Stimulated activated CD4-positive, alpha-beta T cell treated with anti-CD3 and anti-CD28 coated beads, Interleukin-4, amount 100 ng/mL, for 4 hours (primary cell): ENCODE measurements at places on chromosomes 4 and X.

DNA sequence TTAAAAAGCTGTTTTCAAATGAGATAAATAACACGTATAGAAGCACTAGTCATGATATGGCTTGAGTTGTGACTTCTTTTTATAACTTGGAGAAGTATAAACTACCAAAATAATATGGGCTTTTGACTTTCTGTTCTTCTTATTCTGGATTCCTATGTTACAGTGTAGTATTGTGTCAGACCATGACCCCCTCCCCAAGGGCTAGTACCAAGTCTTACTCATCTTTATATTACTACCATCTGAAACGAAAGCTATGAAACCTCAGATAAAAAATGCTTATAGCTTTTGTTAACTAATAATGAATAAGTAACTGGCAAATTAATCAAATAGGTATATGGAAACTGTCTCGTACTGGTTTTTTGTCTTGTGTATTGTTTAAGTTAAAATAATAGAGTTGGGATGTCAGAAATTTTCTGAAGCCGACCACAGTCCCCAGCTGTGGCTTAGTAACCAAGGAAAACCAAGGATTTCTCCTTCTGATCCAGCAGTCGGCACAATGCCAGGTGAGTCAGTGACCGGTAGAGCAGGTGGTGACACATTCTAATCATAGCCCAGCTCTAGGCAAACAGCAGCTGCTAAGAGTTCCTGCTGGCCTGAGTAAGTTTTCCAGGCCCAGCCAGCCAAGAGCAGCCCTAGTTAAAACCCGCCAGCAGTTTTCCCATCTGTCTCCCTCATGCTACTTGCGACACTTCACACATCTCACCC is 163.3 kb upstream of the PRDX4 start:
- DNase-seq: no peak

DNA sequence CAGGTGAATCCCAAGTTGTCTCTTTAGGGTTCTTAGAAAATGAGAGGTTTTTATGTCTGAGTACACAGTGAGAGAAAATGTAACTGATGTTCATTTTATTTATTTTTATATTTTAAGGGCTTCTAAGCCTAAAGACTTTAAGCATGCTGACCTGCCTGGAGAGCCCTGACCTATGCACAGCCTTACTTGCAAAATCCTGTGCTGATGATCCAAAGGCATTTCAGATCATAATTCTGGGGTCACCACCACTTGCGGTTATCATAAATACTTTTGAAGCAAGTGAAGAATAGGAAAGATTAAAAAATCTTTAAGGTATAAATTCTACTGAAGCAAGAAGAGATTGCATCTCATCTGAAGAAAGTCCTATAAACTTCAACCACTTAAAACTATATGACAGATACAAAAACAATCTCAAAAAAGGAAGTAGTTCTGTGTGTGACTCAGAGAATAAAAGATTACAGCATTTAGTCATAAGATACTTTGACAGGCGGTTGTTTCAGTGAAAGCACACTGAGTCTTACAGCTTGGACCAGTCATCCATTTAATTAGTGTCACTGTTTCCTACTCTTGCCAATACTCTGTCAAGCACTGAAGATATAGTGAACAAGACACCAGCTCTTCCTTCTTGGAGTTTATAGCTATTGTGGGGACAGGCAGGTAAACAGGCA is 245.2 kb upstream of the DIPK2B start:
- DNase-seq: no peak

DNA sequence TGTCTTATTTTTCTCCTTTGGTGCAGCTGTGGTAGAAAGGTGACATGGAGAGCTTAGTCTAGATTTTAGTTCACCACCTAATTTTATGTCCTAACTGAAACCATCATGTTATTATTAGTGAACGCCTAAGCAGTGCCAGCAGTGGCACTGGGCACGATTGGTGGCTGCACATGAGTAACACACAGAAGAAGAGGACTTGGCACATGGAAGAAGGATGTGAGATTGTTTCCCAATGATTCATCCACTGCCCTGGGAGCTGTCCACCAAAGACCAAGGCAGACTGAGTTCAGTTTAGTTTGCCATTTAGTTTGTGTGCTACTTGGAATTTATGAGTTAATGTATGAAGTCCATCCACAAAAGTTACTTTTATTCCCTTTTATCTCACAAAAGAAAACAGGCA is 68.1 kb upstream of the NAP1L5 start:
- no peak for DNase-seq

- no peak for DNase-seq
Observed at GRCh38 chr4:48967631-48968030, 18.4 kb upstream of the CWH43 start.

DNA sequence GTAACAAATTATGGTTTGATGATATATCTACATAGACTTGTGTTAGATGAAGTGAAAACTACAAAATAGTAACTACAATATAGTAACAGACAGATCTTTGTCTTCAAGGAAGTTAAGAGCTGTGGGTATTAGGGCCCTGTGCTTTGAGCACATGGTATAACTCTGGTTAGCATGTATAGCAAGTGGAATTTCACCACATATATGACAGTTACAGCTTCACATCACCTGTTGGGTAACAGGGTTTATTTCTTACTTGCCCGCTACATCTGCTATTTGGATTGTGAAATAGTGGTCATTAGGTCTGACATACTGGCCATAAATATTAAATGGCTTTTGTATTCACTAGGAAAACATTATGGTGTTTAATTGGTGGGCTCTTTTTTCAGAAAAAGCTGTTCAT is 20.2 kb downstream of the OFD1 start:
- DNase-seq: no peak

DNA sequence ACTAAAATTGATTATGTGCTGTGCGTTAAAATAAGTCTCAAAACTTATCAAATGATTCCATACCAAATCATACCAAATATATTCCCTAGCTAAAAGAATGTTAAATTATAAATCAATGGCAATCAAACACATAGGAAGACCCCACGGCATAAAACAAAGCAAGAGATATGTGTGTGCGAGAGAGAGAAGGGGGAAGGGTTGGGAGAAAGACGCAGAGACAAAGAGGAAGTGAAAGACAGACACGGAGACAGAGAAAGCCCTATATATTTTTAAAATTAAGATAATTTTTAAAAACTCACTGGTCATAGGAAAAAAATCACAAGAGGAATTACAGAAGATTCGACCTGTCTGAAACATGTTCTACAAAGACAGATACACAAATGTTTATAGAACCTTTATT is 371.4 kb downstream of the NLGN4X start:
- DNase-seq: no peak

GRCh38 chrX:139967300-139967699 is 2.0 kb upstream of the CXorf66 start:
- DNase-seq: no peak

GRCh38 chrX:13901354-13901753 is 84.5 kb upstream of the GPM6B start:
- no peak for DNase-seq

GRCh38 chr4:12729384-12729783 is 754.8 kb downstream of the RAB28 start:
- DNase-seq: no peak

- no peak for DNase-seq
Observed at GRCh38 chr4:40550948-40551462, 78.7 kb downstream of the RBM47 start.

DNA sequence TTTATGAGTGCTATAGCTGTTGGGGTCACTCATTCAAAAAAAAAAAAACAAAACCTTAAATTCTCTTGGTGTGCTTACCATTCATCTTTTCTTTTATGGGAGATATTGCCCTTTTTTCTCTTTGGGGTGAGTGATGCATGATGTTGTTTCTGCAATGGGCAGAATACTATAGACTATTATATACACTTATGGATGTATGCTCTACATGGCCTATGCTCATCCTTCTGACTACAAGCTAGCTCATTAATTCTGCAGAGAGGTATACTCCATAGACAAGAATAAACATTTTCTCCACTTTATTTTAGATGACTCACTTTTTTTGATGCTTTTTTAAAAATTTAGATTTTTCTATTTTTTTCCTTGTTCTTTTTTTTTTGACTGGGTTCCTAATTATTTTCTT is 160.3 kb upstream of the ANK2 start:
- no peak for DNase-seq

DNA sequence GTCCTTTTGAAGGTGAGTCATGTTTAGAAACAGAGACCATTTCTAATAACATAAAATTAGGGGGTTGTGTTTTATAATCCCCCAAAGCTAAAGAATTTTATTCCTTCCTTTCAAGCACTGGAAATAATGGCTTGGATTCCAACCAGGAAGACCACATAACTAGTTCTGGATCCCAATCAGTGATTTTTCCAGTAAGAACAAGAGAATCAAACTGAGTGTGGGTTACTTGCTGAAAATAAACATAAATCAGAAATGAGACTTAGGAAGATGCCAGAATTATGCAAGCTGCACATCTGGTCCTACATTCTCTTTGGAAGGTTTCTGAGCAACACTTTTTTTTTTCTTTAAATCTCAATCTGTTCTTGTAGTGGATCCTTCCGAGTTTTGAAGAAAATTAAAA is 76.3 kb downstream of the SOWAHB start:
- no peak for DNase-seq

GRCh38 chrX:23435108-23435507 is 100.5 kb downstream of the PTCHD1 start:
- DNase-seq: no peak

DNA sequence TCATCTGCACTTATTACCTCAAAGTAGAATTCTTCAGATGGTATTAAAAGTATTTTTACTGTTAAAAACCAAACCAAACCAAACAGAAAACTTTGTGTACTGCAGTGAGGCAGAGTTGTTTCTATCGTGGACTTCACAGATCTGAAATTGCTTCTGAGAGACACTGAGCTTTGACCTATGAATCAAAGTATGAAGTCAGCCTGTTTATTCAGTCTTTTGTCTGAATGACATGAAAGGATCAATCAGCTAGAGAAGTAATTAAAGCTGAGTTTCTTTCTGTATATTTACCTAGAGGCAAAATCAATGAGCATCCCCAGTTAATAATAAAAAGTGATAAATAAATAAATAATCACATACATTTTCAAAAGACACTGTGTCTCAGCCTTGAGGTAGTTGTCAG is 2121.0 kb downstream of the PCDH7 start:
- no peak for DNase-seq

- no peak for DNase-seq
Observed at GRCh38 chrX:66233209-66233608, 69.2 kb downstream of the HEPH start.

GRCh38 chr4:148224476-148224875 is 217.7 kb downstream of the NR3C2 start:
- DNase-seq: no peak

- no peak for DNase-seq
Observed at GRCh38 chrX:69031181-69031580, 134.1 kb downstream of the PJA1 start.

- DNase-seq: no peak
Observed at GRCh38 chr4:8035371-8035780, 95.7 kb upstream of the AFAP1 start.

DNA sequence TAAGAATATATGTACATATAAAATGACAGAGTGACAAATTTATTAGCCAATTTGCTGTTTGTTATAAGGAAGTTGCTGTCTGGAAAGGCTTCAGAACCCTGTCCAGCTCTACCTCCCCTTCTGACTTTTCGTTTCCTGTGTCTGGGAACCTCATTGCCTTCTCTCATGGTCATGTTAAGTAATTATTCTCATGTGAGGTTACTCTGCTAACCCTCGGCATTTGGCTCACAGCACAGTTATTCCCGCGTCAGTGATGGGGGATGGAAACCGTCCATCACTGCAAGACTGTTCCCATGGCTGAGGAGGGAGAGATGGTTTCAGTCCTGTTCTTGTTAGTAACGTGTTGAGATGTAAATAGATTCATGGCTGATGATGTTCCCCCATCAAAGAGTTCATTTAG is 11.9 kb downstream of the EDNRA start:
- DNase-seq: no peak

DNA sequence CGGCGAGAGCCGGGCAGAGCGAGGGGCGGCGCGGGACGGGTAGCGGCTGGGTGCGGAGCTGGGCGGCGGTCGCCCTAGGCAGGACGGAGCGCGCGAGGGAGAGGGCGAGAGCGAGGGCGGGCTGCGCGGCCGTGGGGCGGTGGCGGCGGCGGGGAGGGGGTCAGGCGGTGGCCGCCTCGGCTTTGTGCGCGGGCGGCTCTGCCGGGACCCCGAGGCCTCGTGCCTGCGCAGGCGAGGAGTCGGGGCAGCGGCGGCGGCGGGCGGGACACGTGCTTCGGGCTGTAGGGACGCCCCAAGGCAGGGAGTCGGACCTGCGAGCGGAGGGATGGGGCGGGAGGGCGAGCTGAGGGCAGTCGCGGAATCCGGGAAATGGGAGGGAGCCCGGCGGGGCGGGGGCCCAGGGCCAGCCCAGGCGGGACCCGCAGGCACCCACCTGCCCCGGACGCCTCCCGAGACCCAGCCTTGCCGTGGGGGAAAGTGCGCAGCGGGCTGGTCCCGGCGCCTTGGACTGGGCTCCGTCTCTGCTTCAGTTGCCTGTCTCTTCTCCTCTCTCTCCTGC is 465 bp downstream of the BMPR1B start:
- DNase-seq: no peak

DNA sequence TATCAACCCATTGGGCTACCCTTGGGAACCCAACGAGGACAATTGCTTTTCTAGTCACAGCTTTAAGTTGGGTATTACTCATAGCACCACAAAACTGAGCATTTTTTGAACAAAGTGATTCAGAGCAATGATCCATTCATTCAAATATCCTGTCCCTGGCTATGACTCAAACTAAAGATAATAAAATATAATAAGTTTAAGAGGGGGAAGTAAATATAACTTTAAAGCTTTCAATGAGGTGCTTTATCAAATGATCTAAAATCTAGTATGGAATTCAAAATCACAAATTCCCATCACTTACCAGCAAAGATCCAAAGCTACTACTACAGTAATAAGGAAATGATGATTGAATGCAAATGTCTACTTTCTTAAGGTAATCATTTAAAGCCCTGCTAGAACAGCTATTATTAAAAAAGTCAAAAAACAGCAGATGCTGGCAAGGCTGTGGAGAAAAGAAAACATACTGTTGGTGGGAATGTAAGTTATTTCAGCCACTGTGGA is 39.8 kb upstream of the S100G start:
- no peak for DNase-seq

DNA sequence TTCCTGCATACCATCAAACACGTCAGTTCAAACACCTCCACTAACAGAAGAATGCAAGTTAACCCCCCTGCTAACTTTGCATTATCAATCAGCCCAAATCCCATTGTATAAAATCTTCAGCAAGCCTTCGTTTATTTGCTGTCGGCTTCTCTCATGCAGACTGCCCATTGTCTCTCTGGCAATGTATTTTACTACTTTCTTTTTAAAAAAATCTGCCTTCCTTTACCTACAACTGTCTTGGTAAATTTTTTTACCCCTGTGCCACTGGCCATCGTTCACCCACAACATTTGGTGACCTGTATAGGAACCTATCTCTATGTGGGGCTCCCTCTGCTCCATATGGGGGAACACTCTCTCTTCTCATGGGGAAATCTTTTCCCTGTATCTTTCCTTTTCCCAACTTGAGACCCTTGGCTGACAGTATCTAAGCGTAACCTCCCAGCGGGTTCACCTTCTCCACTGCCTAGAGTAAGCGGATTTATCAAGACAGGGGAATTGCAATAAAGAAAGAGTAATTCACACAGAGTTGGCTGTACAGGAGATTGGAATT is 244.6 kb downstream of the CPXCR1 start:
- no peak for DNase-seq
